ENCODE measurements at places on chromosomes 2 and 18.

DNA sequence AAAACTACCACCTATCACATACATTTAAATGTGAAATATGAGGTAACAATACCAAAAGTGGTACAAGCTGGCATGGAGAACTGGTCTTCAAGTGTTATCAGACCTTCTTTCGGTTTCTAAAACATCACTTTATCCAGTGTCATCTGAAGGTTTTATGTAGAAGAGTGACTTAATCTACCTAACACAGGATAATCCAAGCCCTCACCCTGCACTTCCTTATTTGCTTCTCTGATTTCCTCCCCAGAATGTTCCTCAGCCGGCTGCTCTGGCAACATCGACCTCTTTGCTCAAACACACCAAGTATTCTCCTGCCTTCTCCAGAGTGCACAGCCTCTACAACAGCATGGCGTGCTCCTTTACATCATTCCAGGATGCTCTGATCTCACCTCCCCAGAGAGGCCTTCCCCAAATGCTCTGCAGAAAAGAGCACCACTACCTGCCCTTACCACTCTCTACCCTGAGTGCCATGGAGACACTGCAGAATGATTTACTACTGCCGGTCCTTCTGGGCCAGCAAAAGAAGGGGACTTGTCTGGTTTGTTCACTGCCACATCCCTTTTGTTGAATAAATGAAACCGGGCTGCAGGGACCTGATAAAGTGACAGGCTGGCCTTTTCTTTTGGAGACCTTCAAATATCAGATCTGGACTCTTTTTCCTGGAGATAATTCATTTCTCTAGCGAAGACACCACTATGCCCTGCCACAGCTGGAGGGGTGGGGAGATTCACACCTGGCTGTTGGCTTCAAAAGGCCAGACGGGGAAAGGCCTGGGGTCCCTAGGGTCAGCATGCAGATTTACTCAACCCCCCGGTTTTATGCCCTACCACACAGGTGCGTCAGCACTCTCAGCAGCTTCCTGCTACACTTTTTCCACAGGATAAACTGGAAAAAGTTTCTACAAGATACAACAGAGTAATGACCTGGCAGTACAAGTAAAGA is 42.0 kb downstream of the TTR start:
- H3K36me3 ChIP-seq, result no peaks in the 10 kb centered on the region
- H3K4me1 ChIP-seq, result peaks cover 7% of the 10 kb centered on the region
- DNase-seq, result no peak
- peaks cover 12% of the 10 kb centered on the region for H3K27me3 ChIP-seq

- no peaks in the 10 kb centered on the region for H3K27me3 ChIP-seq
- no peaks in the 10 kb centered on the region for H3K36me3 ChIP-seq
- peaks cover 4% of the 10 kb centered on the region for H3K4me1 ChIP-seq
- DNase-seq, result no peak
- no peak overlapping the region for H3K27ac ChIP-seq
- H3K4me3 ChIP-seq, result no peak overlapping the region
These were observed 273.6 kb downstream of the SLC8A1 start for GRCh38 chr2:40178171-40178778.

DNA sequence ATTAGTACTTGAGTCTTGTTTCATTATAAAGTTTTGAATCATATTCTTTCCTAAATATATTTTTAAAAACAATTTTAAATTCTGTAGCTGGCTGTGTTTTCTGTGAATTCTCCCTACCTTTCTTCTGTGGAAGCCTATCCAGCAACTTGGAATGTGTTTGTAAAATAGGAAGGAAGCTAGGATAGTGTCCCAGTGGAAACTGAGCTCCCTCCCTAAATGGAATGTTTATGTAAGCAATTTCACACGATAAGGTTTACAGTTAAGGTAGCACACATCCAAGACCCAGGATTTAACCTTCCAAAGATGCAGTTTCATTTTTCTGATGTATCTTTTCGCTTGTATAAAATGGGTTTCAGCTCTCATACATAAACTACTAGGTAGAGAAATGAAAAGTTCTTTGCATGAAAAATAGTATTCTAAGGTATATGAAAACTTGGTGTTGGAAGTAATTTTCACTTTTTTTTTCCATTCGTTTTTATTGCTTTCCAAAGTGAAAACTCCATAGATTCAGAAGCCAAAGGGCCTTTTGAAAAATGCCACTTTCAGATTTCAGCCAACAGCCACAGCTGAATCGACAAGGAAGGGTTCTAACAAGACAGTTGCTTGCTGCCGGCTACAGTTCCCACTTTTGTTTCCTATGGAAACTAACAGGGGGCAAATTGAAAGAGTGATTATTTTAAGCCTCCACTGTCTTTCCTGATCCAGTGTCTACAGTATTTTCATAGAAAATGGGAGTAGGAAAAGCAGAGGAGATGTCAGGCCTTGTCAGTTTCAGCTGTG is 405.1 kb upstream of the POU3F3 start:
- H3K36me3 ChIP-seq, result no peaks in the 10 kb centered on the region
- H3K4me1 ChIP-seq, result peaks cover 13% of the 10 kb centered on the region
- no peaks in the 10 kb centered on the region for H3K27me3 ChIP-seq
- no peak for DNase-seq
- no peak overlapping the region for H3K4me3 ChIP-seq
- no peak overlapping the region for H3K27ac ChIP-seq

- H3K36me3 ChIP-seq, result no peaks in the 10 kb centered on the region
- H3K4me3 ChIP-seq, result no peak overlapping the region
- H3K4me1 ChIP-seq, result no peaks in the 10 kb centered on the region
- H3K27ac ChIP-seq, result no peak overlapping the region
These were observed 198.3 kb upstream of the FIGN start for GRCh38 chr2:163934131-163934530.

GRCh38 chr2:65482971-65483370 is 50.6 kb upstream of the SPRED2 start:
- no peak overlapping the region for H3K27ac ChIP-seq
- no peaks in the 10 kb centered on the region for H3K36me3 ChIP-seq
- H3K4me1 ChIP-seq, result no peaks in the 10 kb centered on the region
- peaks cover 37% of the 10 kb centered on the region for H3K27me3 ChIP-seq
- DNase-seq, result no peak

GRCh38 chr2:29876374-29876773 is 45.0 kb downstream of the ALK start:
- no peak overlapping the region for H3K4me3 ChIP-seq
- no peak overlapping the region for H3K27ac ChIP-seq
- peaks cover 32% of the 10 kb centered on the region for H3K27me3 ChIP-seq
- H3K4me1 ChIP-seq, result no peaks in the 10 kb centered on the region

DNA sequence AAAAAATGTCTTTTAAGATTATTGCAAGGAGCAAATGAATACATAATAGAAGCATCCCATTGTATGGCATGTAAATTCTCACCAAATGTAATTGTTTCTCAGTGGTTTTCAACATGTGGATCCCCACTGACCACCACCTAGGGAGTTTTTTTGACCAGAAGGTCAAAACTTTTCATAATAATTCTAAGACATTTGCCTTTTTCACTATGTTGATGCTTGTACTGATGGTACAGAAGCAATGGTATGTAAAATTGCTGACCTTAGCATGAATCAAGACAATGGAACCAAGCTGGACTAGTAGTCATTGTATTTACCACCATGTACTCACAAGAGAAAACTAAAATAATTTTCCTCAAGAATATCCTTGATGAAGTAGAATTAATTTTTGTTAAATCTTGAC is 36.8 kb downstream of the RAB10 start:
- peaks cover 26% of the 10 kb centered on the region for H3K36me3 ChIP-seq
- no peak overlapping the region for H3K4me3 ChIP-seq
- no peak overlapping the region for H3K27ac ChIP-seq
- no peak for DNase-seq
- H3K27me3 ChIP-seq, result no peaks in the 10 kb centered on the region

DNA sequence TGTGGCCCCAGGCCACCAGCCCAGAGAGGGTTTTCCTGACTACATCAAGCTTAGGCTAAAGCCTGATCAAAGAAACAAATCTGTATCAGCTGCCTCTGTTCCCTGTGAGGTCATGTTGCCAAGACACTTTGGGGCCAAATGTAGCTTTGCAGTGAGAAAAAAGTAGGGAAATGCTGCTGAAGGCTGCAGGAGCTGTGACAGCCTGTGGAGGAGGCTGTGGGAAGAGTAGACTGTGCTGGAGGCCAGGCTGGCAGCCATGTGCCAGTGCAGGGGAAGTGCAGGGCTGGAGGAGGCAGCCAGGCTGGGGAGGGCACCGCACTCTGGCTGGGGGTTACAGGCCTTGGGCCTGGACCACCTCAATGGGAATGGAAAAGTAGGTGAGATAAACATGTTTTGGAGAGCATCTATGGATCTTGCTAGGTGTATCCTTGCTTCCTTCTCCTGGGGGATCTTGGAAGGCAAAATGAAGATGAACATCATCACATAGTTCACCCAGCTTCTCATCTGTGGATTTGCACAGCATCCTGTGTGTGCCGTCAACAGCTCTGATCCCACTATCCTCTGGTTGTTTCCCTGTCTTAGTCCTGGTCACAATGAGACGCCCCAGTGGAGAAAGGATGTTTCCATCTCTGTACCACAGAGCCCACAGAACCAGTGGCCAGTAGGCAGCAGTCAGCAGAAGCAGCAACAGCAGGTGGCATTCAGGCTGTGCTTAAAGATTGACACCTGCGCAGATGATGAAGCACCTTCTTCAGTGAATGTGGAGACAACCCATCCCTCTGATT is 103.8 kb upstream of the COPS8 start:
- H3K27me3 ChIP-seq, result peaks cover 2% of the 10 kb centered on the region
- H3K4me1 ChIP-seq, result no peaks in the 10 kb centered on the region
- DNase-seq, result no peak
- no peaks in the 10 kb centered on the region for H3K36me3 ChIP-seq

- no peaks in the 10 kb centered on the region for H3K36me3 ChIP-seq
- no peak overlapping the region for H3K27ac ChIP-seq
These were observed 58.3 kb upstream of the NCOA1 start for GRCh38 chr2:24432735-24433134.

DNA sequence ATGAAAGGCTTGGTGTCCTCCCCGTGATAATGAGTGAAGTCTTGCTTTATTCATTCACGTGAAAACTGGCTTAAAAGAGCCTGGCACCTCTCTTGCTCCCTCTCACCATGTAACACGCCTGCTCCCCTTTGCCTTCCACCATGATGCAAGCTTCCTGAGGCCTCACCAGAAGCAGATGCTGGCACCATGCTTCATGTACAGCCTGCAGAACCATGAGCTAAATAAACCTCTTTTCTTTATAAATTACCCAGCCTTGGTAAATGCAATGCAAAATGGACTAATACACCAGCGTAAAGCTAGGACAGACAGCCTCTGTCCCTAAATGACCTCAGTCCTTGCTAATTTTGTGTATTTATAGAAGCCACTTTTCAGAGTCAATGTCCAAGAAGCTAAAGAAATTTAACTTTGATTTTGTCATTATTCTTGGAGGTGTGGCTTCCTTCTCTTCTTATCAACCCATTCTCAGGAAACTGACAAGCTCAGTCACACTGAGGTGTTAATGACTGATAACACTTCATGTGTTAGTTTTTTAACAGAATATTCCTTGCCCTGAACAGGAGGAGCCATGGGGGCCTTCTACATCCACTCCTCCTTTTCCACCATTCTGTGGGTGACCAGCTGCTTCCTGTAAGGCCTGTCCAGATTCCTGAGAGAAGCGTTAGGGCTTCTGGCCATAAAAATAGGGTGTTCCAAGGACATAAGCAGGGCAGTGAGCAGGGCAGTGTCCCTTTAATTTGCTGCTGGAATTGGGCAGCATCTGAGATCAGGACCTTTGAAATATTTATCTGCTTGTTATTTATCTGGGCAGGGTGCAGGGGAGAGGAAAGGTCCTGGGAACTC is 38.0 kb upstream of the EPAS1 start:
- peaks cover 4% of the 10 kb centered on the region for H3K4me1 ChIP-seq
- no peak overlapping the region for H3K4me3 ChIP-seq

DNA sequence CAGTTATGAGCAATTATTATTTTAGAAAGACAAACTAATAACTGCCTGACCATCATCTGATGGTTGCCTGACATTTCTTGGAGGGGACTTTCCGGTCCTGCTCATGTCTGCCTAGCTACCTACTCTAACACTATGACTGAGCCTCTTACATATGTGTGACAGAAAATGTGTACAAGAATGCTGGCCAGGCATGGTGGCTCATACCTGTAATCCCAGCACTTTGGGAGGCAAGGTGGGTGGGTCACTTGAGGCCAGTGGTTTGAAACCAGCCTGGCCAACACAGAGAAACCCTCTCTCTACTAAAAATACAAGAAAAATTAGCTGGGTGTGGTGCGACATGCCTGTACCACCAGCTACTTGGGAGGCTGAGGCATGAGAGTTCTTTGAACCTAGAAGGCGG is 666.3 kb downstream of the KCNJ3 start:
- H3K27ac ChIP-seq, result no peak overlapping the region
- no peak for DNase-seq
- H3K4me1 ChIP-seq, result no peaks in the 10 kb centered on the region
- H3K36me3 ChIP-seq, result no peaks in the 10 kb centered on the region

- no peak for DNase-seq
- no peak overlapping the region for H3K4me3 ChIP-seq
- no peaks in the 10 kb centered on the region for H3K36me3 ChIP-seq
- H3K27ac ChIP-seq, result no peak overlapping the region
- H3K4me1 ChIP-seq, result no peaks in the 10 kb centered on the region
- H3K27me3 ChIP-seq, result no peaks in the 10 kb centered on the region
These were observed 54.3 kb upstream of the ITGA6 start for GRCh38 chr2:172373076-172373475.

GRCh38 chr2:148642891-148643416 is 1.6 kb upstream of the EPC2 start:
- H3K27me3 ChIP-seq, result peaks cover 10% of the 10 kb centered on the region
- peaks cover 13% of the 10 kb centered on the region for H3K36me3 ChIP-seq
- H3K4me1 ChIP-seq, result peaks cover 36% of the 10 kb centered on the region
- peak overlapping the region; percentile 94 for H3K27ac ChIP-seq
- no peak for DNase-seq

- H3K27ac ChIP-seq, result no peak overlapping the region
- H3K36me3 ChIP-seq, result peaks cover 86% of the 10 kb centered on the region
- H3K4me1 ChIP-seq, result peaks cover 1% of the 10 kb centered on the region
- H3K4me3 ChIP-seq, result no peak overlapping the region
These were observed 64.0 kb downstream of the SLC39A10 start for GRCh38 chr2:195721042-195721441.

DNA sequence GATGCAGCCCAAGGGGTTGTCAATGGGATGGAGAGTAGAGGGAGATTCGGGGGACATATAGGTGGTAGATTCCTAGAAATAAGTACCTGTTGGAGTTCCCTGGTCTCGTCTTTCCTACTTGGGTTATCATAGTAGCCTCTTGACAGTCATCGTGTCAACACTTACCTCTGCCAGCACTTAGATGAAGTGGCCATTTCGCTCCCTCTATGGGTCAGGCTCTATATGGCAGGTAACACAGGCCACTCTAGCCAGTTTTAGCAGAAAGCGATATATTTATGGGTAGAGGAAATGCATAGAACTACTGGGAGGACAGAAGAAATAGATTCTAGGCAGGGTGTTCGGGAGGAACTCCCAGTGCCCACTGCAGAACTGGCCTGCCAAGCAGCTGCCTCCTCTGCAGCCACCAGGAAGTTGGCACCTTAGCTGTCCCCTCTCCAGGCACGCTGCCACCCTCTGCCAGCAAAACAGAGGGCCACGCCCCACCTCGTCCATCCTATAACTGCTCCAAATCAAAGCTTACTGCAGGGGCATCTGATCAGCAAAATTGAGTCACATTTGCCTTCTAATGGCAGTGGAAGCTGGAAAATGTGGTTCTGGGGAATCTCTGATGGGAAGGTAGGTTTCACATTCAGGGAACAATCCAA is 181.3 kb downstream of the INSIG2 start:
- H3K27ac ChIP-seq, result no peak overlapping the region
- no peaks in the 10 kb centered on the region for H3K36me3 ChIP-seq
- no peak for DNase-seq
- H3K4me3 ChIP-seq, result no peak overlapping the region

GRCh38 chr2:177519534-177520115 is 127.1 kb downstream of the AGPS start:
- DNase-seq, result no peak
- peaks cover 6% of the 10 kb centered on the region for H3K4me1 ChIP-seq
- H3K36me3 ChIP-seq, result peaks cover 77% of the 10 kb centered on the region
- H3K4me3 ChIP-seq, result no peak overlapping the region
- H3K27me3 ChIP-seq, result no peaks in the 10 kb centered on the region
- H3K27ac ChIP-seq, result no peak overlapping the region

All from activated T-cell treated with anti-CD3 and anti-CD28 coated beads, Interleukin-2, amount 50 U/mL, for 24 hours (primary cell).